ENCODE measurements at places on chromosomes 12 and 14.

DNA sequence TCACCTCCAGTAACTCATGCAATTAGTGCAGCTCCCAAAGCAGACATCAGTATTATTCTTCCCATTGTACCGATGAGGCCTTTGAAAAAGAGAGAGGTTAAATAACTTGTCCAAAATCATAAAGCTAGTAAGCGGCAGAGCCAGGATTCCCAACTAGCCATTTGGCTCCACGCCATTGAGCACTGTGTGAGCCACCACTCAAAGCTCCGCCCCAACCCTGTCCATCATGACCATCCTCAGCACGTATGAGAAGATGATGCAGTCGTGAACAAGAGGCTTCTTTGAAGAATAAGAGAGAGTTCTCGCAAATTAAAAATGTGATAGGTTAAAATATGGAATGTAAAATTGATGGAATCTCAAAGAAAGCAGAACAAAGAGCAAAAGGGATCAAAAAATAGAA is 14.6 kb downstream of the CLMN start:
- no peak for DNase-seq

- DNase-seq, result no peak
These were observed 12.2 kb downstream of the NELL2 start for GRCh38 chr12:44863867-44864266.

GRCh38 chr12:118098401-118098800 is 5.4 kb downstream of the VSIG10 start:
- DNase-seq, result no peak

- no peak for DNase-seq
These were observed 320.2 kb upstream of the SFSWAP start for GRCh38 chr12:131390412-131391334.

DNA sequence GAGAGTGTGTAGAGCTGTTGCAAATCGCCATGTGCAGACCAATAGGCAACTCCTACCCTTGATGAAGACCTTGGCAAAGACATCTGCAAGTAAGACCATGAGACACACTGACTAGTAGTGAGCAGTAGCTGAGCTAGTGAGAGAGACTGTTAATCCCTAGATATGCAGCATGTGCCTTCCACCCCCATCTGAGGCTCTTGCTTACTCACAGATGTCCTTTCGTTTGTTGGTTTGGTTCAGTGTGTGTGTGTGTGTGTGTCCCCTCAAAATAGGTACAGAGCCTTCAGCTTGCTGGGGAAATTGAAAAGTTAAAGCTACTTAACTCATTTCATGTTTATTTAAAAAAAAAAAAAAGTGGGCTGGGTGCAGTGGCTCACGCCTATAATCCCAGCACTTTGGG is 37.6 kb downstream of the MYF5 start:
- DNase-seq, result no peak

GRCh38 chr12:27946421-27946820 is 26.1 kb downstream of the PTHLH start:
- no peak for DNase-seq

DNA sequence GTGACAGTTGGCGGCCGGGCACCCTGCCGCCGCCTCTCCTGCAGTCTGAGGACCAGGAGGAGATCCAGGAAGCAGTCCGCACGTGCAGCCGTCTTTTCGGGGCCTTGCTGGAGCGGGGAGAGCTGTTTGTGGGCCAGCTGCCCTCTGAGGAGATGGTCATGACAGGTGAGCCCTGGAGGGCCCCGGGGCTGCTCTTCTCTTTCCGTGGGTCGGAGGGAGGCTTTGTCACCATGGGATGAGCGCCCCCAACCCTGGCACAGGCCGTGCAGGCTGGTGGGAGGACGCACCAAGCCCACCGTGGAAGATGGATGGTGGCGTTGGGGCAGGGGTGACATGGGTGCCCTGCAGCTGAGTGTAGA is 532 bp downstream of the NOC4L start:
- no peak for DNase-seq

GRCh38 chr12:60308366-60308991 is 712.6 kb downstream of the SLC16A7 start:
- no peak for DNase-seq

DNA sequence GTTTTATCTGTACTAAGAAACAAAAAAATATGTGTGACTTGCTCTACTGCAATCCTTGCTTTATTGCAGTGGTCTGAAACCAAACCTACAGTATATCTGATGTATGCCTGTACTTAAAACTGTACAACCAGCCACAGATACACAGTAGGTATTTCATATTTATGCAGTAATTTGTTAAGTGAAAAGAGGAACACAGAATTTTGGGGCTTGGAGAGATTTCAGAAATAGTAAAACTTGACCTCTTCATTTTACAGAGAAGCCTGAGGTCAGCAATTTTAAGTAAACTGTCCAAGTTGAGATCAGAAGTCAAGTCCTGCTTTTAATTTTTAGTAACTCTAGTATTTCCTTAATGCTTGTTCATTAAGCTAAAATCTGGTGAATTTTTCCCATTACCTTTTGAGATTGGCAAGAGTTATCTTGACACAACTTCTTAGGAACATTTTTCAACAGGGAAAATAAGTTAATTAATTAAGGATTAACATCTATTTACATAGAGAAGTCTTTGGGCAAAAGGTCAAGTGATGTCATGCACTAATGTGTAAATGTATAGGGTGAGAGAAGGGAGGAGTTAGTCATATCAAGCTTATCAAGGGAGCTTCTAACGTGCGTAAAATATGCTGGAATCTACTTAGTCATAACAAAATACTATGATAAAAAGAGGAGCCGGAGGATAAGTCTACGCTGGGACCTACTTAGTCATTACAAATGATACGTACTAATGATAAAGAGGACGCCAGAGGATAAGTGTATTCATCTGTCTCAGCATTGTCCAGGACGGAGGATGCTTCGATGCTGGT is 66.0 kb upstream of the GTF2A1 start:
- no peak for DNase-seq

DNA sequence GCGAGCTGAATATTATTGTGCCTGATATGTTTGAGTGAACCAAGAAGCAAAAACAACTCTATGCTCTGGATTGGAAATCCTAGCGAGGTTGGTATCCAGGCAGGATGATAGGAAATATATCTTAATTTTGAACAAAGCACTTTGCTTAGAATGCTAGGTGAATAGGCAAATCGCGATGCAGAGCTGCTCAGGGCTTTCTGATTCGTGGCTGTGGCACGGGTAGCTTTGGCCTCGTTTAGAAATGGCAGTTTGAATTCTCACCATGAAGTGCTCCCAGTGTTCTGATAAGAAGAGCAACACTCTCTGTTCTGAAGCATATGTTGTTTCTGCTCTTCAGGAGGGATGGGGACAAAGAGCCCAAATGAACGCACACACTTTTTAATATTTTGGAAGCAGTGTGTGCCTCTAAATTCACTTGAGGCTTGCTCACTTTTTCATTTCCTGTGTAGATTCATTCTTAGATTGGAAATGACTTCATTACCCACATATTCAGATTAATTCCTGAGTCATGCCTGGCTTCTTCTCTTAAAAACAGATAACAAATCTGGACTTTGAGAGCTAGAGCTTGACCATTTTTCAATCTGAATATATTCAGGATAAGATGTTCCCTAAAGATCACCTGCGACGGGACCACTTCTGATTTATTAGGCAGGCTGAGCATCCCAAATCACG is 200.9 kb downstream of the RPAP3 start:
- DNase-seq, result no peak

DNA sequence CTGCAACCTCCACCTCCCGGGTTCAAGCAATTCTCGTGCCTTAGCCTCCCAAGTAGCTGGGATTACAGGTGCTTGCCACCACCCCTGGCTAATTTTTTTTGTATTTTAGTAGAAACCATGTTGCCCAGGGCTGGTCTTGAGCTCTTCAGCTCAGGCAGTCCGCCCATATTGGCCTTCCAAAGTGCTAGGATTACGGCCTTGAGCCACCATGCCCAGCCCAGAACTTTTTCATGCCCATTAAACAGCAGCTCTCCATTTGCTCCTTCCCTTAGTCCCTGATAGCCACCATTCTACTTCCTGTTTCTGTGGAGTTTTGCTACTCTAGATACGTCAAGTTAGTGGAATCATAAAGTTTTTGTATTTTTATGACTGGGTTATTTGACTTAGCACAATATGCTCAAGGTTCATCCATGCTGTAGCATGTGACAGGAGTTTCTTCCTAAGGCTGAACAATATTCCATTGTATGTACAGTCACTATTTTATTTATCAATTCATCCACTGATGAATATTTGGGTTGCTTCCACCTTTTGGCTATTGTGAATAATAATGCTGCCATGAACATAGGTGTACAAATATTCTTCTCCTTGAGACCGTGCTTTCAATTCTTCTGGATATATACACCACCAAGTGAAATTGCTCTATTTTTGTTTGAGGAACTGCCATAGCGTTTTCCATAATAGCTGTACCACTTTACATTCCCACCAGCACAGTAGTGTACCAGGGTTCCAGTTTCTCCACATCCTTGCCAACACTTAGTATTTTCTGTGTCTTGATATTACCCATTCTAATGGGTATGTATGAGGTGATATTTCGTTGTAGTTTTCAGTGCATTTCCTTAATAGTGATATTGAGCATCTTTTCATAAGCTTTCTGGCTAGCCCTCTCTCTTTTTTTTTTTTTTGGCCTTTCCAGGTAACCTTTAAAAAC is 15.0 kb downstream of the ATF1 start:
- DNase-seq, result no peak

GRCh38 chr12:50980545-50980944 is 28.2 kb downstream of the HIGD1C start:
- no peak for DNase-seq

DNA sequence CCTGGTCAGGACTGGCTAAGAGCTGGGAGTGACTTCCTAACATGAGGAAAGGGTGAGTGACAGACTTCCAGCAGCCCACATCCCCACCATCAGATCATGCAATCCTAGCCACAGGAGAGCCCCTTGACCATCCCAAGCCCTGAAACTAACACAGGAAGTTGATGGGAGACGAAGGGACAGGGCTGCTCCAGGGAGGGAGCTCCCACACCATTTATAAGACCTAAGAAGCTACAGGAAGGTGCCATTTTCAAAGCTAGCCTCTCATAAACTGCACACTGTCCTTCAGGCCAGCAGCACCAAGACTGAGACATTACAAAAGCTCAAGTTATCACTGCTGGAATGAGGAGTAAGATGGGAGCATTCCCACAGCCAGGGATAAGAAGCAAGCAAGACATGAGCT is 19.4 kb downstream of the SLC25A21 start:
- DNase-seq, result no peak

- DNase-seq, result no peak
These were observed 9.4 kb upstream of the GPR132 start for GRCh38 chr14:105074601-105075053.

- no peak for DNase-seq
These were observed 940.2 kb downstream of the GALC start for GRCh38 chr14:87052646-87053225.

- no peak for DNase-seq
These were observed 315.7 kb downstream of the NAV3 start for GRCh38 chr12:78146365-78146772.

DNA sequence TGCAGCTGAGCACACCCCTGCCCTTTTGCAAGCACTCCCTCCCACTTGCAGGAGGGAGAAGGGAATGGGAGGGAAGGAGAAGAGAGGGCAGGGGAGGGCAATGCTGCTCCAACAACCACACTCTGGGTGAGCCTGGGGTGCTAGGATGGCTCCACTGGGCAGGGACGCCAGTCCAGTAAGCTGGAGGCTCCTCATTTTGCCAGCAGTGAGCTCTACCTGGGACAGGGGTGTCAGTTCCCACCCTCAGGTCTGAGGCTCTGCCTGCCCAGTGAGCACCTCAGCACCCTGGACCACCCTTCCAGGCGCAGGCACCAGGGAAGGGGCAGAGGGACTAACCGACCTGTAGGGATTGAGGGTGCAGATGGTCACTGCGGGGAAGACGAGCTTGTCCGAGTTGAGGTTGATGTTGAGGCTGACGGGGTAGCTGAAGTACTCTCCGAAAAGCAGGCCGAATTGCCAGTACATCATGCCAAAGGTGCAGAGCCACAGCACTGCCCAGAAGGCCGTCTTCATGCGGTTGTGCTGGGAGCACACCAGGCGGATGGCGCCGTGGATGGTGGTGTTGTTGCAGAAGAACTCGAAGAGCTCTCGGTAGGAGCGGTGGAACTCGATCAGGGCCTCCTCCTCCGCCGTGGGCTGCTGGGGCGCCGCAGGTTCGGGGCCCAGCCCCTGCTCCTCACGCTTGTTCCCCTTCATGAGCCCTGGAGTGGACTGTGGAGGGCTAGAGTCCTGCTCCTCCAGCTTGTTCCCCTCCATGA is 1.2 kb downstream of the SCNN1A start:
- no peak for DNase-seq

DNA sequence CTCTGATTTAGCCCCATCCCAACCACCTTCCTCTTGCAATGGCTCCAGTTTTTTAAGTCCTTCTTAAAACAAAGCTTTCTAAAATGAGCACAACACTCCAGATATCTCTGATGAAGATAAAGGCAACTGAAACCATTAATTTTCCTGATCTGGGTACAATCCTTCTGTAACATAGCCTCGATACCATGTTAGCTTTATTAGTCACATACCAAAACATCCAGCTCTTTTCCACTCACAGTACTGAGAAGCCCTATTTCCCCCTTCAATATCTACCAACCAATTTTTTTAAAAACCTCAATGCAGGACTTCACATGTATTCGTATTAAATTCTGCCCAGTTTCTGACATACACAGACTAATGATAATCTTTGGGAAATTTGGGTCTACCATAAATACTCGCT is 105.9 kb downstream of the MED13L start:
- DNase-seq, result no peak

- no peak for DNase-seq
These were observed 25.6 kb downstream of the SYNE3 start for GRCh38 chr14:95490727-95491451.

GRCh38 chr12:107196681-107197080 is 103.3 kb upstream of the CRY1 start:
- no peak for DNase-seq
